AML-193 (cell line): ENCODE measurements at places on chromosomes 16 and 17.

GRCh38 chr17:79948406-79948944, 87.2 kb downstream of the TBC1D16 start:
- DNase-seq, result no peak

- DNase-seq, result no peak
Observed at GRCh38 chr16:51228097-51228659, 77.1 kb upstream of the SALL1 start.

DNA sequence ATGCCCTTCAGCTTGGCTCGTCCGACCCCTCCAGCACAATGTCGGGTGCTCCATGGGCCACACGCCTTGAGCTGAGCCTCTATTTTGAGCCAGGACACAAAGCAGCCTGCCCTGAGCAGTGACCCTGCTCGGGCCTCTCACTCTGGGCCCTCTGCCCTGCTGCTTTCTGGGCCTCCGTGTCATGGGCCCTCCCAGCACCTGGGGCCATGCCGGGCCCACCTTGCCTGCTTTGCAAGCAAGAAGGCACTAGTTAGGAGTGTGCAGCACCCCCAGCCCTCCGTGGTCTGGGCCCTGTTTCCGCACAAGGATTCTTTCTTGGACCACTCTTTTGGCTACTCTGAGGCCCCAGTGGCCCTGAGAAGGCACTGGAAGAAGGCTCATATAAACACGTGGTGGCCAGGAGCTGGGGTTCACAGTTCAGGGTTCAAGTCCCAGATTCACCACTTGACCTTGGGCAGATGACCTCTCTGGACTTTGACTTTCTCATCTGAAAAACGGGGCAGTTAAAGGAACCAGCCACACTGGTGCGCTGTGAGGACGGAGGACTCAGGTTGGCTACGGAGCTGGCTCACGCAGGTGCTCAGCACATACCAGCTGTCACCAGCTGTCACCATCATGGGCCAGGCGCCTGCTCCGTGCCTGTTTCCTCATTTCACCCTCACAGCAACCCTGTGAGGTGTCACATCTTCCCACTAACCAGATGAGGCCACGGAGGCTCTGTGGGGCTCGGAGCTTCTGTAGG, 166.0 kb upstream of the GSE1 start:
- no peak for DNase-seq

GRCh38 chr16:72947379-72948237, 100.3 kb downstream of the ZFHX3 start:
- no peak for DNase-seq
